ENCODE measurements at places on chromosomes 5 and 9. TPM values are rescaled to one million over a fixed set of nuclear protein-coding genes. Genes with fewer than 3 reads are reported as not detected.

- peaks cover 11% of the 10 kb centered on the region for H3K4me1 ChIP-seq
- peaks cover 7% of the 10 kb centered on the region for H3K36me3 ChIP-seq
- no peaks in the 10 kb centered on the region for H3K27me3 ChIP-seq
- no peak overlapping the region for H3K4me3 ChIP-seq
Observed at GRCh38 chr5:68688547-68688946, 405.3 kb upstream of the SLC30A5 start.

DNA sequence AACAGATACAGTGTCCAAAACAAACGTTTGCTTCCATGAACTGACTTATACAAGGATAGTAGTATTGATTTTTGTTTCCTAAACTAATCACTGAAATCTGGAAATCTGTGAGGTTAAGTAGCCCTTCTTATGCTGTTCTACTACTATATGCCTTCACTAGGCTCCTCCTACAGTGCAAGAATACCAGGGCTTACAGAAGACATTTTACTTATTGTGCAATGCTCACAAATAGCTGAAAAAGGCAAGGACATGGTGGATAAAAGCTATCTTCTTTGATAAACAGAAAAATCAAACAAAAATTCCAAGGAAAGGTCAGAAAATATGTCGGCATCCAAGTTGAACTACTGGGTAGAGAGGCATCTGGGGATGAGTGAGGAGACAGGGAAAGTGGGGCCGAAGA lies 61.9 kb downstream of the OXCT1 start:
- no peaks in the 10 kb centered on the region for H3K27me3 ChIP-seq
- no peak overlapping the region for H3K4me3 ChIP-seq
- no peak overlapping the region for H3K27ac ChIP-seq
- no peak for DNase-seq

DNA sequence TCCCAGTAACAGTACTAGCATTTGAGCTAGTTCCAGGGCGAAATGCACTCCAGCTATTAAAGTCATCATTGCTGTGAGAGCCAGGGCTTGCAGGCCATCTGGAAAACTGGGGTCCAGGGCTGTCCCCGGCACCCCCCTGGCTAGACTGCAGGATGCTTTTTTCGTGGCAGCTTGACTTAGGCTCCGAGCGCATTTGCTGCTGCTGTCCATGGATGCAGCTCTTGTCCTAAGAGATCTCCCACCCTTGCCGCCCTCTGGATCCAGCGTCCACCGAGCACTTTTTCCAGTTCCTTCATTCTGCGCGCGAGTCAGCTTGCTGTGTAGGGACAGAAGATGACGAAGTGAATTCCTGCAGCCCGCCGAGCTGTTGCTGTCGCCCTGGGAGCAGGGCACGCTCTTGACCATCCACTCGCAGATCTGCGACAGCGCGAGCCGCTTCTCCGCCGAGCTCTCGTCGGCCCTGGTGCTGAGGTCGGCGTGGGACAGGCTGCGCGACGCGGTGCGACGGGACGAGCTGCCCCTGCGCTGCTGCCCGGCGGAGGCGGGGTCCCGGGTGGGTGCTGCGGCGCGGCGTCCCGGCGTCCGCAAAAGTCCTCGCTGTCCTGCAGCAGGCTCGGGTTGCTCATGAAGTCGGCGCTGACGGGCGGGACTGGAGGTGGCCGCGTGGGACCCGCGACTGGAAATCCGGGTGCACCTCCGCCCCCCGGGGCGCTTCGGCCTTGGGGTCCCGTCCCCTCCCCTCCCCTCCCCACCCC lies 30.7 kb downstream of the OR2V1 start:
- peaks cover 2% of the 10 kb centered on the region for H3K36me3 ChIP-seq
- peaks cover 8% of the 10 kb centered on the region for H3K4me1 ChIP-seq
- no peak overlapping the region for H3K27ac ChIP-seq

DNA sequence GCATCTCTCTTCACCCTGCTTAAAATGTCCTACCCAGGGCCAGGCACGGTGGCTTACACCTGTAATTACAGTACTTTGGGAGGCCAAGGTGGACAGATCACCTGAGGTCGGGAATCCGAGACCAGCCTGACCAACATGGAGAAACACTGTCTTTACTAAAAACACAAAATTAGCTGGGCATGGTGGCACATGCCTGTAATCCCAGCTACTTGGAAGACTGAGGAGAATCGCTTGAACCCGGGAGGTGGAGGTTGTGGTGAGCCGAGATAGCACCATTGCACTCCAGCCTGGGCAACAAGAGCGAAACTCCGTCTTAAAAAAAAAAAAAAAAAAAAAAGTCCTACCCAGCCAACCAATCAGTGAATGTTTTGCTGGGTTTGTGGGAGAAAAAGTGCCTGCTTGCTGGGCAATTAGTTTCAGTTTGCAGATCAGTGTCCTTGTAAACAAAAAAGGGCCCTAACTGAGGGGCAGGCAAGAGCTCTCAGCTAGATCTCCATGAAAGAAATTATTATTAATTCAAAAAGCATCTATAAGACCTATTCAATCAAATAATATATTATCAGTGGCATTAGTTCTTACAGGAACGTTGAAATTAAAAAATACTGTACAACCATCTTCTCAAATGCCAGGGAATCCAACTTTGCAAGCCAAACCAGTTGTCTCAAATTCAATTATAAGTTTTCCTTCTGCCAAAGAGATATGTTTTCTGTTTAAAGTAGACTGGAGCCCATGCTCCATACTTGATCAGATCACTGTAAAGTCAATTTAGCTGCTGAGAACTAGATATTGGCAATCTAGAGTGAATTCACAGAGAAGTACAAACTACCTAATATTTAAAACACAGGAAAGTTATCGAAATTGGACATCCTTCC lies 3.9 kb downstream of the MEGF9 start:
- no peaks in the 10 kb centered on the region for H3K36me3 ChIP-seq
- H3K27ac ChIP-seq: no peak overlapping the region
- peaks cover 54% of the 10 kb centered on the region for H3K4me1 ChIP-seq
- H3K4me3 ChIP-seq: no peak overlapping the region
- no peaks in the 10 kb centered on the region for H3K27me3 ChIP-seq
- DNase-seq: no peak

GRCh38 chr5:142846406-142846805 lies 76.2 kb downstream of the ARHGAP26 start:
- peak overlapping the region; percentile 45 for H3K27ac ChIP-seq
- DNase-seq: no peak
- no peak overlapping the region for H3K4me3 ChIP-seq
- H3K4me1 ChIP-seq: peaks cover 47% of the 10 kb centered on the region

- H3K27me3 ChIP-seq: no peaks in the 10 kb centered on the region
- H3K4me3 ChIP-seq: no peak overlapping the region
- peaks cover 13% of the 10 kb centered on the region for H3K4me1 ChIP-seq
- no peak overlapping the region for H3K27ac ChIP-seq
- no peak for DNase-seq
- peaks cover 8% of the 10 kb centered on the region for H3K36me3 ChIP-seq
Observed at GRCh38 chr9:4923141-4923540, 61.9 kb upstream of the JAK2 start.

- H3K27me3 ChIP-seq: peaks cover 36% of the 10 kb centered on the region
- H3K36me3 ChIP-seq: no peaks in the 10 kb centered on the region
- H3K4me1 ChIP-seq: no peaks in the 10 kb centered on the region
- H3K4me3 ChIP-seq: no peak overlapping the region
- H3K27ac ChIP-seq: no peak overlapping the region
- no peak for DNase-seq
Observed at GRCh38 chr5:170791325-170791954, 7.9 kb downstream of the GABRP start.

GRCh38 chr5:100275631-100276030 lies 259.5 kb upstream of the FAM174A start:
- H3K36me3 ChIP-seq: no peaks in the 10 kb centered on the region
- peaks cover 6% of the 10 kb centered on the region for H3K4me1 ChIP-seq
- peaks cover 18% of the 10 kb centered on the region for H3K27me3 ChIP-seq
- H3K27ac ChIP-seq: no peak overlapping the region
- no peak overlapping the region for H3K4me3 ChIP-seq

DNA sequence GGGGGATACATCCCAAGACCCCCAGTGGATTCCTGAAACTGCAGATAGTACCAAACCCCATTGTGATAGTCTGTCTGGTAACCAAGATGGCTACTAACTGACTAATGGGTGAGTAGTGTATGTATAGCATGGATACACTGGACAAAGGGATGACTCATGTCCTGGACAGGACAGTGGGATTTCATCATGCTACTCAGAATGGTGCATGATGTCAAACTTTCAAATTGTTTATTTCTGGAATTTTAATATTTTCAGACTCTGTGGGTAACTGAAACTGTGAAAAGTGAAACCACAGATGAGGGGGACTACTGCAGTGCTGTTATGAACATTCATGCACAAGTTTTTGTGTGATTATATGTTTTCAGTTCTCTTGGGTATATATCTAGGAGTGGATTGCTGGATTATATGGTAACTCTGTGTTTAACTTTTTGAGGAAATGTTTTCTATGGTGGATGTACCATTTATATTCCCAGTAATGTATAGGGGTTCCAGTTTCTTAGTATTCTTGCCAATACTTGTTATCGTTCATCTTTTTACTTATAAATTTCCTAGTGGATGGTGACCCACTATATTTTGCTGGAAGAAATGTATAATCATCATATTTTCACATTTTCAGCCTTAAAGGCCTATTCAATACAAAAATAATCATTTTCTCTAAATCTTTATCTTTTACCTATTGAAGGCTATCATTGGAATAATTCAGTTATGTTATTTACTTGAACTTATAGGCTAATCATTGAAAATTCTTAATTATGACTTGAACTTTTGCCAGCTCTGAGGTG lies 140.9 kb downstream of the NR3C1 start:
- H3K27me3 ChIP-seq: no peaks in the 10 kb centered on the region
- DNase-seq: no peak
- peaks cover 12% of the 10 kb centered on the region for H3K4me1 ChIP-seq
- H3K36me3 ChIP-seq: peaks cover 3% of the 10 kb centered on the region
- H3K27ac ChIP-seq: peak overlapping the region; percentile 60
- no peak overlapping the region for H3K4me3 ChIP-seq

- H3K36me3 ChIP-seq: peaks cover 2% of the 10 kb centered on the region
- H3K4me1 ChIP-seq: peaks cover 5% of the 10 kb centered on the region
- no peaks in the 10 kb centered on the region for H3K27me3 ChIP-seq
- no peak for DNase-seq
- no peak overlapping the region for H3K4me3 ChIP-seq
- H3K27ac ChIP-seq: no peak overlapping the region
Observed at GRCh38 chr5:75681125-75681830, 36.0 kb downstream of the POC5 start.

DNA sequence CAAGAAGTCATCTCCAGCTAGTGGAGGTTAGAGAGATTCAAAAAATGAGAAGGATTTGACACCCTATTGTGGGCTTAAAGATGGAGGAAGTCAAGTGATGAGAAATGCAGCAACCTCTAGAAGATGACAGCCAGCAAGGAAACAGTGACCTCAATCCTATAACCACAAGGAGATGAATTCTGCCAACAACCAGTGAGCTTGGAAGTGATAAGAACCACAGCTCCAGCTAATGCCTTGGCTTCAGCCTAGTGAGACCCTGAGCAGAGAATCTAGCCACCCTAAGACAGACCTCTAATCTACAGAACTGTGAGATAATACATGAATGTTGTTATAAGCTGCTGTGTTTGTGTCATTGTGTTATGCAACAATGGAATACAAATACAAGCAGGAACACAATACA lies 262.4 kb downstream of the GRIA1 start:
- H3K4me1 ChIP-seq: no peaks in the 10 kb centered on the region
- peaks cover 11% of the 10 kb centered on the region for H3K27me3 ChIP-seq
- no peak overlapping the region for H3K4me3 ChIP-seq
- DNase-seq: no peak

GRCh38 chr5:133294380-133294779 lies 242.6 kb downstream of the HSPA4 start:
- H3K27ac ChIP-seq: no peak overlapping the region
- H3K27me3 ChIP-seq: no peaks in the 10 kb centered on the region
- no peaks in the 10 kb centered on the region for H3K36me3 ChIP-seq
- no peak for DNase-seq
- H3K4me3 ChIP-seq: no peak overlapping the region

DNA sequence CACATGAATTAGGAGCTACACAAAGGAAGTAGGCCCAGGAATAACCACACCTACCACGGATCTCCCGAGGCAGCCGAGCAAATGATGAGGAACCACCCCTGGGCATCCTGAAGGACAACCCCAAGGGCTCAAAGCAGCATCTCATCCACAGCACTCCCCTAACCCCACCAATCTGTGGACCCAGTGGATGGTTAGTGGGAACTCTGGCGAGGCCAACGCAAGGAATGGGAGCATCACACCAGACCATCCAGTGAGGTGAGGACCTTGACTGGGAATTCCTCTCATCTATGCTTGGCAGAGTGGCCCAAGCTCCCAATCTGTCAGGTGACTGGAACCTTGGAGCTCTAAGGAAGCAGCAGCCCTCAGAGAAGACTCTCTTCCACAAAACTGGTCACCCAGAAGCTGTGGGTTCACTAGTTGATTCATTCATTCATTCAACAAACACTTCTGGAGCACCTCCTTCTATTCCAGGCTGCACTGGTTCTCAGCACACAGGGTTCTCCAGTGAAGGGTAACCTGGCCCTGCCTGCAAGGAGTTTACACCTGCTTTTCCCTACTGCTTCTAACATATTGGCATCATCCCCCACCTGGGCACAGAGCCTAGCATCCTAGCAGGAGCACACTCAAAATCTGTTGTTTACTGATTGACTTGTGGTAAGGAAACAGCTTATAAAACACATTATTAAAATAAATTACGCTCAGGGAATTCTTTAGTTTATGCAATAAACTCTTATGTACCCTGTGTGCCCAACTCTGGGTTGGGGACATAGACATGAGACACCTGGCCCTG lies 4.9 kb downstream of the ACSL6 start:
- H3K27ac ChIP-seq: no peak overlapping the region
- no peak overlapping the region for H3K4me3 ChIP-seq
- peaks cover 26% of the 10 kb centered on the region for H3K27me3 ChIP-seq
- DNase-seq: peak; percentile 44
- H3K4me1 ChIP-seq: peaks cover 10% of the 10 kb centered on the region
- H3K36me3 ChIP-seq: no peaks in the 10 kb centered on the region

GRCh38 chr5:169670769-169671525 lies 33.9 kb downstream of the DOCK2 start:
- H3K4me3 ChIP-seq: no peak overlapping the region
- no peak for DNase-seq
- H3K36me3 ChIP-seq: no peaks in the 10 kb centered on the region
- no peak overlapping the region for H3K27ac ChIP-seq
- H3K27me3 ChIP-seq: no peaks in the 10 kb centered on the region

- DNase-seq: no peak
- peak overlapping the region; percentile 61 for H3K4me3 ChIP-seq
- peak overlapping the region; percentile 75 for H3K27ac ChIP-seq
Observed at GRCh38 chr9:26975728-26976707, 19.8 kb downstream of the IFT74 start.

Gene GLE1
- 18.1 TPM for total RNA-seq

Gene PCDHGA12
- 0.75 TPM for total RNA-seq

Gene F2RL2
- 7.9 TPM for total RNA-seq

Gene HTR1A
- not detected for total RNA-seq

Gene ANKRA2
- total RNA-seq: 19.2 TPM

Gene SPINK7
- not detected for total RNA-seq

Gene IER5L
- total RNA-seq: 56.5 TPM

Gene SPARC
- 24,474 TPM for total RNA-seq
